ENCODE measurements at places on chromosomes 6 and 20.

DNA sequence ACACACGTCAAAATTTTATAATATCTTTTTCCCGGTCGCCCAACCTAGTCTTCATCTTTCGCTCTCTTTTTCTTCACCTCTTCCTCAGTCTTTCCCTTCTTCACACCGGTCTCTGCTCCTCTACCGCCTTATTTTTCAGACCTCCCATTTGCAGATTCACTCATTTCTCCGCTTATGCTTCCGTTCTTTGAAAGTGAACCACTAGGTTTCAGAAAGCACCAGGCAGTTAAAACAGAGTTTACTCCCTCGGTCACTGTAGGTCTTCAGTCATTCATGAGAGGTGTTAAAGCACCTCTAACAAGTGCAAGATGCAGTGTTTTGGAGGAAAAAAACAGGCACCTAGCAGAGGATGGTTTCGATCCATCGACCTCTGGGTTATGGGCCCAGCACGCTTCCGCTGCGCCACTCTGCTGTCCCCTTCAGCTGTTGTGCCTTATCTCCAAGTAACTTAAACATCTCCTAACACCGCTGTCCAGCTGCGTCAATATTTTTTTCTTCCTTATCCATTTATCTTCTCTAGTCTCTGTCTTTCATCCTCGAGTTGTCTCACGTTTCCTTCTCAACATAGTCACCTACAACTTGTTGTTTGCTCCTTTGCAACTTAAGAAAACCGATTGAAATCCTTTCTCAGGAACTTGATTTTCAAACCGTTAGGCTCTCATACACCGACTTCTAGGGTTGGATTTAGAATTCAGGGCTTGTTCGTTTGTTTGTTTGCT, 119.7 kb upstream of the ZNF184 start:
- no peak for DNase-seq

DNA sequence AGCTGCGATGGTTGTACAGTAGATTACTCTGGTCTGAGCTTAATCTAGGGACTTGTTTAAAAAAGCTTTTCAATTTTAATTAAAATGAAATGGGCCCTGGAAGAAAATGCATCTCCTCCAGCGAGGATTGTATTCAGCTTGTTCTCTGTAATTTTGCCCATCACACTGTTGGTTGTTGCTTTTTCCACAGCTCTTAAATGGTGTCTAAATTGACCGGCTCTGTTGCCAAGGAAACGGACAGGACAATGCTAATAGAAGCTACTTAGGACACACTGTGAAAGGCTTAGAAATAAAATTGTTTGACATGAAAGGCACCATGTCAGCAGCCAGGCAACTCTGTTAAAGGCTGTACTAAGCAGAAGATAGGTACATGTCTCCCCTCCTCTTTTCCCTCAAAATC, 116.7 kb upstream of the NRSN1 start:
- DNase-seq, result peak; percentile 82

- peak; percentile 64 for DNase-seq
Observed at GRCh38 chr6:108526739-108527174, 34.0 kb upstream of the FOXO3 start.

DNA sequence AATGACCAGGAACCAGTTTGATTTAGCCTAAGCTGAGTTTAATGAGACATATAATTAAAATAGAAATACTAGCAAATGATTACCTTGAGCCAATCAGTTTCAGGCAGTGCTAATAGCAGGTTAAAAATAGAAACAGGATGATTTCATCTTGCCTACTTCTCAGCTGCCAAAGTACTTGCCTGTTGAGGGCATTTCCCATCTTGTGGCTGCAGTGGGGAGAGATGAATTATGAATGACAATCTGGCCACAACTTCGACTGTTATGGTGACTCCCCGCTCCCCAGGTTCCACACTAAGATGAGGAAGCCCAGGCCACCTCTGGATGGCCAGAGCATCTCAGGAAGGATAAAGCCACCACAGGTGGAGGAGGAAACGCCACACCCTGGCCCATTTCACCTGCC, 31.3 kb downstream of the MBOAT1 start:
- DNase-seq, result peak; percentile 4

DNA sequence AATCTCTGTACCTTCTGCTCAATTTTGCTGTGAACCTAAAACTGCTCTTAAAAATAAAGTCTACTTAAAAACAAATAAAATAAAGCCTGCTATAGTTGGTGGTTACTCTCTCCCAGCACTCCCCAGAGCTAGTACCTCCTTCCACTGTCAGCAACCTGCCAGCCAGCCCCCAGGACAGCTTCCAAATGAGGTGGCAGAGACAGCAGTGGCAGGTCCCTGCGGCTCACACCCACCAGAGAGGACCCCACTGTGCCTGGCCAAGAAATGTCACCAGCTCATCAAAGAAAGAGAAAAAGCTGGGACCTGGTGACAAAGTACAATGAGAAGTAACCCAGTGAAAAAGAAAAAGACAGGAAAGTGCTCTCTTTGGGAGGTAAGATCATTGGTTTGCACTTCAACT, 15.2 kb downstream of the APMAP start:
- no peak for DNase-seq

DNA sequence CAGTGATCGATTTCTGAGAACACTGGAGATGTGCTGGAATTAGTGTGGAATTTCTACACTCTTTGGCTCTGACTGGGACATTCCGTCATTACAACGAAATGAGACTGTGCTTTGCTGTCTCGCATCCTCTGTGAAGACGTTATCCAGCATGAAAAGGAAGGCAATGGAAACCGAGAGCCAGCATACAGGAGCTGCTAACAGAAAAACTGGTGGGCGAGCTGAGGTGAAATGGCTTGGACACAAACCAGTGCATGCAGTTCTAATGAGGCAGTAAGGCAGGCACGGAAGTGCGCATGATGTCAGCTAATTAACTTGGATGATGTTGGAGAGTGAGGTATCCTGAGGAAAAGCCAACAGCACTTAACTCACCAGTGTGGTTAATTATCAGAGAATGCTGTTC, 202.8 kb upstream of the AGPAT4 start:
- no peak for DNase-seq

DNA sequence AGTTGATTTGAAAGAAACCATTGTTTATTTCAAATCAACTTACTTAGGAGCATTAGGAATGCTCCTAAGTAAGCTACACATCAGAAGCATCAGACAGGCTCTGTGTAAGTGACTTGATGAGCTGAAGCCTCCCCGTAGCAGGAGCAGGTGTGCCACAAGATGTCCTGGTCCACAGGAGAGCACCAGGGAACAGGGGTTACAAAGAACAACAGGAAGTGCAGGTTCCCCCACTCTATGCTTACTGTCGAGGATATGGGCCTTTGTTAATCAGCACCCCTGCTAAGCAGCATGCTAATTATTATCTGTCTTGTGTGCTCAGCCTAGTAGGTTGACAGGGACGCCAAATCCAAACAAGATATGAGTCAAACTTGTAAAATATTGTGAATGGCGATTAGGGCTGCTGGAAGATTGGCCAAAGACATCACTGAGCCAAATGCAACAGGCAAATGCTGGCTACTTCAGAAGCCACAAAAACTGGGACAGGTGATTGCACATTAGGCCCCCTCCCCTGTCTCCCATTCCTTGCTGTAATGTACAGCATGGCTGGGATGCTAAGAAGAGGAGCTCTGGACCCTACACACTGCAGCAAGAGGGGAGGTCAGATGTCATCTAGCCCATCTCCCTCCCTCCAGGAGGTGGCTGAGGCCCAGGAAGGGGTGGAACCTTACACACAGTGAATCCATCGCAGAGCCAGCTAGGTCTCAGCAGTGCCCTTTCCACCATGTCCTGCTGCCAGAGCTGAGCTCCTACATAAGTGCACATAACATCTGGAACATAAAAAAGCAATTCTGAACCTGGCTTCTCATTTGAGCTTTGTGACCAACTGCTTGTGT, 939 bp downstream of the TGM3 start:
- DNase-seq, result peak; percentile 69

- no peak for DNase-seq
Observed at GRCh38 chr6:52325695-52326471, 36.1 kb upstream of the PAQR8 start.

DNA sequence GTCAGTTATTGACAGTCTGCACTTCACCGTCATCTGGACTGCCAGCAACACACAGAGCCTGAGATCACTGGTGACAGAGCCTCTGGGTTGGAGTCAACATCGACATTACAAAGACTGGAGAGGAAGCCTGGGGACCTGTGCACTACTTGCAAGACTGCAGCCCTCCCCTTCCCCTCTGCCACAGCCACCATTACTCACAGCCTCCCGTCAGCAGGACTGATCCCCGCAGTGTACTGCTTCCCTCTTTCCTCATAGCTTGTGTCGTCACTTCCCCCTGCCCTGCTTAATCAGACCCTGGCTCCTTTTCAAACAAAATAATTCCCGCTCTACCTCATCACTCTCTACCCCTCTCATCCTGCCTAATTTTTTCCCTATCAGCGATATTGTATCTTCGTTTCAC, 235.5 kb upstream of the KCNQ5 start:
- DNase-seq, result no peak

DNA sequence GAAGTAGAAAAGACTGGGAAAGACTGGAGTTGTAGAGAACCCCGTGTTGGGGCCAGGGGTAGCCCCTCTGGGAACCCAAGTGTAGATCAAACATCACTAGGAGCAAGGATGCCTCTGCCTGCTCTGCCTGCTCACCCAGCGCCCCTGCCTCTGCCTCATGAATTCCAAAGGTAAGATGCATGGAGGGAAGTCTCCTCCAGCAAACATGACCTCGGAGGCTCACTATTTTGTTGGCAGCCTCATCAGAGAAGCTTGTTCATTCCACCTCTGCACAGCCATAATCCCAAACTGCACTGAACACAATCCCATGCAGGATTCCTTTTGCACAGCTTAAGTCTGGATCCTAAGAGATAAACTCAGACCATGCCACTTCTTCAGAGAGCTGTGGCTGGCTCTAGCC, 4.9 kb downstream of the FRS3 start:
- no peak for DNase-seq

GRCh38 chr6:159541296-159541695, 151.7 kb downstream of the SOD2 start:
- no peak for DNase-seq

DNA sequence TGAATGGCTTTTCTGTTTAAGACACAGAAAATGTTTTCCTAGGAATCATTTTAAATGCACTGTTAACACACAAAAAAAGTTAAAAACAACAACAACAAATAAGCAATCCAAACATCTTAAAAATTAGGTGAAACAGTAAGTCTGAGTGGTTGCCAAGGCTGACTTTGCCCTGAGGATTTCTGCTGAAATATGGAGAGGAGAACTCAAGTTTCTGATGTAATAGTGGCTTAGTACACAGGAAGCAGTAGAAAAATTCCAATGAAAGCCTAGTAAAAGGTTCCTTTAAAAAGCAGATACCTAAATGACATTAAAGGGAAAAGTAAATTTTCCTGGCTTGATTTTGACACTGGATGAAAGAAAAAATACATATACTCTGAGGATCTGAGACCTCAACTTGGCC, 184.2 kb downstream of the EPM2A start:
- no peak for DNase-seq

- DNase-seq, result peak; percentile 66
Observed at GRCh38 chr6:34237316-34237721, 646 bp downstream of the HMGA1 start.

DNA sequence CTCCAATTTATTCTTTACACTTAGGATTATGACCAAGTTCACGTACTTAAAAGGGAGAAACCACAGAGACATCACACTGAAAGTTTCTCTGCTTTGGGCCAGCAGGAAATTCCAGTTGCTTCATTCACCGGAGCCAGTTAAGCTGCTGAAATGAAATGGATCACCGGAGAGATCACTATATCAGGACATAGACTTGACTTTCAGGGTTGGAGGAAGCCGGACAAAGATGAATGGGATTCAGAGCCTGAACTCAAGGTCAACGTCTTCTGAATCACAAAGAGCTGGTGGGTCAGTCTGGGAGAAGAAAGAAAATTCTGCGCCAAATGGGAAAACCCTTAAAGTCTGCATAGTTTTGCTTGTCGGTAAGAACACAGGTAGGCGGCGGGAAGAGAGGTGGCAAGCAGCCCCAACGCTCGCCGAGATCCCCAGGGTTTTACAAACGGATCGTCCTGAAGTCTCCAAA, 81.9 kb upstream of the CCDC28A start:
- peak; percentile 77 for DNase-seq

DNA sequence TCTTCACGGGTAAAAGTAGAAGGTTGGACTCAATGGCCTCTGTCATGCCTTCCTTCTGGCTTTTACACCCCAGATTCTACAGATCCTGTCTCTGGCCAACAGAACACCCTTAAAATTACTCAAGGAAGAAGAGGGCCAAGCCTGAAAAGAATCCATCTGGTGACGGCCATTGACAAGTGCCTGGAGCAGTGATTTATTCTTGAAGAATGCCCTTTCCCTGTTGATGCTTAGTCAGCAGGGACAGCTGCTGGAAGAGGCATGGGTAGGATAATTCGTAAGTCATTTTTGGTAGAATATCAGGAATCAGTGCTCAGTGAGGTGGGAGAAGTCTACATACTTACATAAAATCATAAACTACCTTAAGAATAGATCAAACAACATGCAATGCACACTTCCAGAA, 397.9 kb downstream of the SAMD5 start:
- no peak for DNase-seq

GRCh38 chr6:50390416-50390815, 322.9 kb upstream of the TFAP2D start:
- no peak for DNase-seq

DNA sequence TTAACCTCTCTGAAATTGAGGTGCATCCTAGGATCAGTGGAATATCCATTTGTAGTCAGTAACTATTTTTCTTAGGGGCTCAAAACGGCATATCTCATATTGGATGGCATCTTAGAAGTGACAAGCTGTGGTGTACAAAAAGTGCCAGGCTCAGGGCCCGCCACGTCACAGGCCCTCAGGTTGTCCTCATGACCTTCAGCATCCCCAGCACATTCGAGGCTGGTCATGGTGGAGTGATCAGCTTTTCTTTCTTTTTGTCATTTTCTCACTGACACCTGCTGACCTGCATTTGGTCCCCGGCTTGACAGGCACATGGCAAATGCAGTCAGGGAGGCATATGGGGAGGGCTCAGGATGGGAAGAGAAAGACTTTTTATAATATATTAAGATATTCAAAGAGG, 7.1 kb upstream of the E2F1 start:
- no peak for DNase-seq

GRCh38 chr6:27547157-27548075, 74.5 kb upstream of the ZNF184 start:
- peak; percentile 12 for DNase-seq
